ENCODE measurements at places on chromosomes 12 and 14.
A peak's percentile ranks its signal among the peaks of the same experiment; 100 is the strongest.

GRCh38 chr14:78152201-78153063 is 17.7 kb upstream of the NRXN3 start:
- peak; percentile 21 for DNase-seq

DNA sequence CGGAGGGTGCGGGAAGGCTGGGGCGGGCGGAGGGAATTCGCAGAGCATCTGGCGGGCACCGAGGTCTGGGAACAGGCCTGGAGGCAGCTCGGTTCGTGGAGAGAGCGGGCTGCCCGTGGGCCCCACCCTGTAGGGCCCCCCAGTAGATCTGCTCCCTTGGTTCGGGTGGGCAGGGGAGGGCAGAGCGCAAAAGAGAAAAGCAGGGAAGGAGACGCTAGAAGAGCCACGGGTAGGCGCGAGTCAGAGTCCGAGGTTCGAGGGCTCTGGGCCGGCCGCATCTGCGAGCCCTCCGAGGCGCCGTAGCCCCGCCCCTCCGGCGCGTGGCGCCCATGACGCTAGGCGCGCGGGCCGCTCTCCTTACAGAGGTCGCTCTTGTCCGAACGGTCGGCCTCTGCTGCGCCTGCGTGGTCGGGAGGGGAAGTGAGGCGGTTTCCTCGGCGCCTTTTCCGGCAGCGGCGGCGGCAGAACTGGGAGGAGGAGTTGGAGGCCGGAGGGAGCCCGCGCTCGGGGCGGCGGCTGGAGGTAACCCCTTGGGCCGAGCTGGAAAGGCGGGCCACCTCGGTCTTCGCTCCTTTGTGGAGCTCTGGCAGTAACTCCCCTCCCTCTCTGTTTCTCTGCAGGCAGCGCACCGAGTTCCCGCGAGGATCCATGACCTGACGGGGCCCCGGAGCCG is at the start of gene ARF6:
Gene ARF6 (plus strand): TSS at position 447 of the 673 bp plus-strand sequence. CDS start 655 bp downstream, outside the sequence.
- peak; percentile 100 for DNase-seq

DNA sequence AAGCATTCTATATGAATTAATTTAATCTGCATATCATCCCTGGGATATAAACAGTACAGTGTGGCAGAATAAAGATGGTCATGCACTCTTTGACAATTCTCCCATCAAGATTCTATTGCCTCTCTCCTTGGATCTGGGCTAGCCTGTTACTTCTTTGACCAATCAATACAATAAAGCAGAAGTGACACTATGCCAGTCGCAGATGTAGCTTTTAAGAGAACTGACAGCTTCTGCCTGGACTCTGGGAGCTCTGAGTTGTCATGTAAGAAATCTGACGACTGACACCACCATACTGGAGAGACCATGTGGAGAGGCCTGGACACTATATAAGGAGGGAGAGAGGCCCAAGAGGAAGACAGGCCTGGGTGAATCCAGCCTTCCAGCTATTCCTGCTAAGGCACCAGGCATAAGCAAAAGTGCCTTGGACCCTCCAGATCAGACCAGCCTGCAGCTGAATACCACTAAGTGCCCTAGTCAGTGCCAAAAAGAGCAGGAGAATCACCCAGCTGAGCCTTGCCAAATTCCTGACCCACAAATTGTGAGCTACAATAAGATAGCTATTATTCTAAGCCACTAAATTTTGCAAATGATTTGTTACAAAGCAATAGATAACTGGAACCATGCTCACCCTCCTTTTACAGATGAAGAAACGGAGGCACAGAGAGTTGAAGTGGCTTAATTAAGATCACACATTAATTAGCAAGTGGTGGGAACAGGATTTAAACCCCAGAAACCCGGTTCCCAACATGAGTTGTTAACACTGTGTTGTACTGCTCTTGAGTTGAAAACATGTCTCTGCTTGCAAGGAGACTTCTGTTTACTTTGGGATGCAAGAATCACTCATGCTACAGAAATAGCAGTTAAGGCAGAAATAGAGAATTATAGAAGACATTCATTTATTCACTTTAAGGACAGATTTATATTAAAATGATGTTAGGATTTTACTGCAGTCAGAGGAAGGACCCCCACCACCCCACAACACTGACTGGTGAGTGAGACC is 84.6 kb downstream of the RIN3 start:
- no peak for DNase-seq

- peak; percentile 85 for DNase-seq
These were observed 53.8 kb downstream of the SSH1 start for GRCh38 chr12:108803428-108804105.

GRCh38 chr14:63910583-63911363 is 58.0 kb downstream of the SYNE2 start:
- no peak for DNase-seq

DNA sequence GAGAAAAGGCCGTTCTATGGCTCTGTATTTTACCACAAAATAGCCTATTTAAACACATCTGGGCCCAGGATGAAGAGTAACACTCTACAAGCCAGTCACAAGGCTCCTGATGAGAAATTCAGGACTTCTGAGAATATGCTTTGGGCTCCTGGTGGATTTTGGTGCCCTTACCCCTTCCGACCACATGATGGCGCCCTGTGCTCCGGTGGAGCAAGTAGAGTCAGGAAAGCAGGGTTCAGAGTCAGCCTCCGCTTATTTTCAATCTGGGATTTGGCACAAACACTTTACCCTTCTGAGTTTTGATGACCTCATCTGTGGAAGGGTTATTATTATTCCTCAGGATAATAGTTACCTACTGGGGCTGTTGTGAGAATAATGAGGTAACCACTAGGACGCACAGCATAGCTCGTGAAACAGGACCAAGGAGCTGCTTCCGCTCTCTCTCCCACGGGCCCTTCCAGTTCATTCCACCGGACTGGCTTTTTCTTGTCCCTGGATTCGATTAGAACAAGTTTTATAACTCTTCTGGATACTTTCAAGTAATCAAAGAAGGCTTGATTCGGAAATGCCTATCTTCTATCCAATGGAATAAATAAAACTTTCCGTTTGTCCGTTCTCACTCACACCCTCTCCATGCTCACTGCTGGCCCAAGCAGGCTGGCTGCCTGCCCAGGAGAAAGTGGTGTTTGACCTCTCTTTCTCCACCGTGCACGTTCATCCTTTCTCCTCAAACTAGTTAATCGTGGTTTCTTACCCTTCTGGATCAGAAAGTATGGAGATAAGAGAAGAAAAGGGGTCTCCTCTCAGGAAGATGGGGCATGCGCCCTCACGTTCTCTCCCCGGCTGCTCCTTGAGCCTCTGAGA is 104.6 kb downstream of the GALC start:
- DNase-seq, result peak; percentile 46

- peak; percentile 54 for DNase-seq
These were observed 213.0 kb downstream of the ADAMTS20 start for GRCh38 chr12:43338848-43339526.

DNA sequence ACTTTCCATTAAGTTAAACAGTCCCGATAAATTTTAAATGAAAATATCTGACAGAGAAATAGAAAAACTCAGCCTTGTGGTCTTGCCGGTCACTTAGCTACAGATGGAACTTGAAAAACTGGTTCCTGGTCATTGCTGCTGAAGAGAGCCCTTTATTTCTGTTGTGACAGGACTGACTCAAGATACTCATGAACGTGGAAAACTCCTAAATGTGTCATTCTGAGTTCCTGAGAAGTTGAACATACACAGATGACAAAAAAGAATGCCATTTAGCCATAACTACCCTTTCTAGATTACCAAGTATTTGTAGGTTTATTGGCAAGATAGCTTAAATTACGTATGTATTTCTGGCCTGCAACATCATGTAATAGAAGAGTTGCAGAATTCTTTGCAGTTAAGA is 134.2 kb downstream of the HMGA2 start:
- no peak for DNase-seq

GRCh38 chr14:33465846-33466700 is 484.8 kb downstream of the EGLN3 start:
- DNase-seq, result peak; percentile 13

DNA sequence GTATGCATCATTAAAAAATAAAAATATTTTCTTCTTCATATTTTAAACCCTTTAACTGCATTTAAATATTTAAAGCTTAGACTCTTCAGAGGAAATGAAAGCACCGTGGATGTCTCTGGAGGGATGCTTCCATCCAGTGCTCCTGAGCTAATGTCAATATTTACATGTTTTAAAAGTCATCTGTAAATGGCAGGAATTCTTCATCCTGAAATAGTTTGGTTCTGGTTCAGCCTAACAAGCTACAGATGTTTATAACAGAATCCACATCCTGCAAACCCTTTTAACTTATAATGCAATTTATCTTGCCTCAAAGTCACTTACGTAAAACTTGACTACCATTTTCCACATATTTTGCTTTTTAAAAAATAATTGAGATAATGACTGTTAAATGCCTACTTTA is 1207.3 kb downstream of the SLC16A7 start:
- DNase-seq, result no peak

DNA sequence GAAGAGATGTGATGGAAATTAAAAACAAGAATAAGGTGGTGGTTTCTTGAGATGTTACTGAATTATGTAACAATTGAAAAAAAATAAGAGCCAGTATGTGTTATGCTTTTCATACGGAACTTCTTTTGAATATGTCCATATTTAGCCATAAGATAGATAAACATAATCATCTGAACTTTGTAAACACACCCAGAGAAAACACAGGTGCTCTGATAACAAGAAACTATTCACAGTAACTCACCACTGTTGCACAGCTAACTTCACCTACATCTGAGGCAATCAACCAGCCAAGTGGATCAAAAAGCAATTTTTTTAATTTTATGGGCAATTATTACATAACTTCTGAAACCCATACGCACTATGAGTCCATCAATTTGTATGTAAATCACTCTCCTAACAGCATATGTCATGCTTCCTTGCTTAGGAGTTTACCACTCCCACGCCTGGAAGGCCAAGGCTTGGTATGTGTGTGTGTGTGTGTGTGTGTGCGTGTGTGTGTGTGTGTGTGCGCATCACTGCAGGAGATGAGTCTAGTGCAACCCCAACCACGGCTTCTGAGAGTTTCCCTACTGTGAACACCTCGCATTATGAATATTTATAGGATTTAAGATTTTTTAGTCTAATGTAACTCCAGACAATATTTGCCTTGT is 443.4 kb downstream of the BCAT1 start:
- DNase-seq, result no peak

GRCh38 chr12:26157001-26157400 is 32.2 kb upstream of the BHLHE41 start:
- DNase-seq, result no peak

DNA sequence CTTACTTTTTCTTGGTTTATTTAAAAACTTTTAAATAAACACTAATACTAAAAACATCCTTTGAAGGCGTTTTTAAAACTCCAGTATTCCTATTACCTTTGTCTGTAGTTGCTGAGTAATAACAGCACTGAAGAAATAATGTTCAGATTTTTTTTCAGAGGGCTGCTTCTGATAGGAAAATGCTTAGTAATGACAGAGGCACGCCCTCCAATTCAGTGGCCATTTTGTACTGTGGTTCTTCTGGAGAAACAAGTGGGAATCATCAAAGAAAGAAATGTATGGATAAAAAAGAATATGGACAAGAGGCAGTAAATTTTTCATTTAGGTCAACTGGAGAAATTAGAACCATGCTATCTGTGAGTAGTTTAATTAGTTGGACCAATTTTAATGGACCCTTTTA is 13.6 kb downstream of the VEZT start:
- peak; percentile 60 for DNase-seq

- DNase-seq, result no peak
These were observed 84.9 kb upstream of the FOXG1 start for GRCh38 chr14:28681681-28682080.

- DNase-seq, result no peak
These were observed 22.8 kb upstream of the IGF1 start for GRCh38 chr12:102503056-102503681.

DNA sequence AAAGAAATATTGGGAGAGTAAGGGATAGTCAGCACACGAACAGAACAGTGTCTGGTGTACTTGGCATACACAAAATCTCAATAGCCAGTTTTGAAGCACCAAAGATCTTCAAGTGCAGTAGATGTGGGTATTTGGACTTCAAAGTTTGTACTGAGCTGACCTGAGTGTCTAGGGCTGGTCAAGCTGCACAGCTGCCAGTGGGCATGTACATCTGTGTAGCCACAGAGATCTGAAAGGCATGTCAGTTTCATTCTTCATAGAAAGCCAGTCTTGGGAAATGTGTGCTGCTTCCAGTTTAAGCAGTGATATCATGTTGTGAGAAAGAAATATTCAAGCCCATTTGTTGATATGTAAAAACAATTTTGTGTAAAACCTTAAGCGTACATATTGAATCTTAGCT is 279.0 kb upstream of the SYT10 start:
- no peak for DNase-seq
